ENCODE measurements at places on chromosomes 3 and 15.
A peak's percentile ranks its signal among the peaks of the same experiment; 100 is the strongest.

DNA sequence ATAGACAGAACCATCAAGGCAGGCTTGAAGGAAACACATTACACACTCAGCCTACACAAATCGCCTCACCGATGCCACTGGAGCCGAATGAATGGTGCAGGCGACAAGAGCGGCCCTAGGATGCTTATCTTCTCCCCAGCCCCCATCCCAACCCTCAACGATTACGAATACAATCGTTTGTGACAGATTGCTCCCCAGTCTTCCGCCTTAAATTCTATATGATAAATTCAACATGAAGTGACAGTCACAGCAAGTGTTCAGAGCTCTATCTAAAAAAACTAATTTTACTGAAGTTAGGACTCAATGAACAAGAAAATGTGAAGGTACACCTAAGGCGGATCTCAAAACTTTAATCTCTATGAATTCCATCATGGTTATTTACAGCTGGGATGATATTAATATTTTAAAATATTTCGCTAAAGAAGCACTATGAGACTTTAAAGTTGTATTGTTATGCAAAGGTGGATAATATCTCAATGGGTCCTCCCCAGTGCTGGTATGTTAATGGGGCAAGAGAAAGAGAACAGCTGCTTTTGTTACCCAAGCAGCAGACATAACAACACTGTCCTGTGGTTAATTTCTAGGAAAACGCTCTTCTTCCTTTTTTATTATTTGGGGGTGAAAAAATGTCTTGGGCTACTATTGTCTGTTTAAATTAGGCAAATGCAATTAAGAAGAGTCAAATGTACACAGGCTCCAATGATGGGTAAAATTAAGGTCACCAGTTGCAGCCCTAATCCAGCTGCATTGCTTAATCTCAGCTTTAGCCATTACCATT is 147.6 kb upstream of the NR2F2 start:
- no peak for DNase-seq

- DNase-seq, result no peak
Observed at GRCh38 chr3:63981980-63982379, 41.3 kb downstream of the PSMD6 start.

DNA sequence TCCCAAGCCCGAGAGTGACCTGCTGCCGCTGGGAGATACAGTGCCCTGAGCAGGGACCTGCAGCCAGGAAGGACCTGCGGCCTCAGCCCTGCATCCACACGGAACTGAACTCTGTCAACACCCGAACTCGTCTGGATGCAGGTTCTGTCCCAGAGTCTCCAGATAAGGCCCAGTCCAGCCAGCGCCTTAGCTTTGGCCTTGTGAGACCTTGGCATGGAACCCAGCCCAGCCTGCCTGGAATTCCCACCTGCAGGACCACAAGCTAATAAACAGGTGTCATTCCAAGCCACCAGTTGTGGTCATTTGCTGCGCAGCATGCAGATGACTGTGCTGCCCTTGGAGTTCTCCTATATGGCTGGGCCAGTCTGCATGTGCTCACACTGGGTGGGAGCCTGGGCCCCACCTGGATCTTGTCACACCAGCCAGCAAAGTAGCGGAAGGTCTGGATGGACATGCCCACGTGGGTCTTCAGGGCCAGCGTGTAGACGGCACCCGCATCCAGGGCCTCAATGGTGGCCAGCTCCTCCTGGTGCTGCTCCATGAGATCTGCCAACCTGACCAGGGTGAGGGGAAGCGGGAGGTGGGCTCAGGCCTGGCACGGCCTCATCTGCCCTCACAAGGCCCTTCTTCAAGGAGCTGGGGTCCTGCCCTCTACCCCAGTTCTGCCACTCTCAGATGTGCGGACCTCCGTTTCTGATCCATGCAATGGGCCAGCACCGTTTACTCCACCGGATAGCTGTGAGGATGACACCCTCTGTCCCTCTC is 47.2 kb upstream of the SLC41A3 start:
- no peak for DNase-seq

DNA sequence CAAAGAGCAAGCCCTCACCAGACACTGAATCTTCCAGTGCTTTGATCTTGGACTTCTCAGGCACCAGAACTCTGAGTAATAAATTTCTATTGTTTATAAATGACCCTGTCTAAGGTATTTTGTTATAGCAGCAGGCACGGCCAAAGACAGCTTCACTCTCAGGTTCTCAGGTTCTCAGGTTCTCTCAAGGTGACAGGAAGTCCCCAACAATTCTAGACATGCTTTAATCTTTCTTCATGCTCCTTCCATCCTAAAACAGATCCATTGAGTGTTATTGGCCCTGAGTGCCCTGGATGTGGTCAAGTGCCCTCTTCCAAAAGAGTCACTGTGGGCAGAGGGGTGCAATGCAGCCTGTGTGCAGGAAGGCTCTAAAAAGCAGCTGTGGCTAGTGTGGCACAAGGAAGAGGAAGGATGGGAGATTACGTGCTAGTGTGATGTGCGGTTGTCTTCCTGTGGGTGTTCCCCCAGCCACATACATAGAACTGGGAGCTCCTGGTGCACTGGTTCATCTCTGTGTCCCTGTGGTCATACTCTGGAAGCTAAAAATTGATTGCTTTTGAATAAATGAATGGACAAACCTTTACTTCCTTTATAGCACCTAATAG is 11.0 kb upstream of the RAB7A start:
- DNase-seq, result no peak

DNA sequence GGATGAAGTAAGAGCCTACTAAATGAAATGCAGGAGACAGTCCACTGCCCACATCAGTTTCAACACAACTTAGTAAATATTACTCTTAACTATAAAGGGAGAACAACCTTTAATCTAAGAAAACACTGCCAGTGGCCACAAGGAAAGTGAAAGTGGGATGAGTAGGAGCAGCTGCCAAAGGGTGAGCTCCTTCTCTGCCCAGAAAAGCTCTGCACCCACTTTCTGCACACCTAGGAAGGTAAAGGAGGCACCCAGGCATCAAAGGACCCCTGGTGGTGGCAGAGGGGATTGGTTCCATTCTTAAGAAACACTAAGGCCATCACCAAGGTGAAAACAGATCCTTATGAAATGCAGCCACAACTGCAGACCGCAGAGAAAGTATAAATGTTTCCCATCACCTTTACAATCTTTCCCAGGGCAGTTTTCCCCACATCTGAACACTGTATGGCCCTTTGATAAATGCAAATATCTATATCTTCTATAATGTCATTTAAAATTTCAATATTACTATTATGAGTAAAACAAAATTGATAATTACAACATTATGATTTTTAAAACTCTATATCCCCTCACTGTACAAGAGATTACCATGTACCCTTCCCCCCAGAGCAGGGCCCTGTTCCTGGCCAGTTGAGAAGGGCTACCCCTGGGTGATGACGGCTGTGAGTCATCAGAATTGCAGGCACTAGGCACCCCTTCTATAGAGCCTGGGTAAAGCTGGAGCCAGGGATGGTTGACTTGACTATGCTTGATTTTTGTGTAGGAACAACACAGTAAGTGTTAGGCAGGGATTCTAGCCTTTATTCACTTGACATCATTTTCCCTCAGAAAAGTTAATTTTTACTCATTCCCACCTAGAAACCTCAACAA is 92.0 kb downstream of the SNRK start:
- peak; percentile 48 for DNase-seq
